Fibroblast of mammary gland (primary cell): ENCODE measurements at places on chromosomes 16 and 17.

DNA sequence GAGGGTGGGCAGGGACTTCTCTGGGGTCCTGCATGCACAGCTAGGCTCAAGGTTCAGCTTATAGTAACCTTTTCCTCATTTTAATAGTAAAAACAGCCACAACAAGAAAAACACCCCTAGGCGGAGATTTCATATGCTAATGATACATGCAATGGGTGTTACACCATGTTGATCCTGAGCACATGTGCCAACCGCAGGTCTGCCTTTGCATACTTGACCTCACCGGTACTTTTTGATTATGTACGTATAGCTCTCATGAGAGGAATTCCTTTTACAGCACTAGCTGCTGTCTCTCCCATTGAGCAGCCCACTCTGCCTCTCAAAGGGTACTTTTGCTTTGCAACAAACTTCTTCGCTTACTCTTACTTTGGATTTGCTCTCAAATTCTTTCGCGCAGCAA is 1.9 kb downstream of the KRTAP4-8 start:
- DNase-seq, result no peak

GRCh38 chr17:35630530-35631148 is 43.5 kb downstream of the AP2B1 start:
- DNase-seq, result peak; percentile 73

DNA sequence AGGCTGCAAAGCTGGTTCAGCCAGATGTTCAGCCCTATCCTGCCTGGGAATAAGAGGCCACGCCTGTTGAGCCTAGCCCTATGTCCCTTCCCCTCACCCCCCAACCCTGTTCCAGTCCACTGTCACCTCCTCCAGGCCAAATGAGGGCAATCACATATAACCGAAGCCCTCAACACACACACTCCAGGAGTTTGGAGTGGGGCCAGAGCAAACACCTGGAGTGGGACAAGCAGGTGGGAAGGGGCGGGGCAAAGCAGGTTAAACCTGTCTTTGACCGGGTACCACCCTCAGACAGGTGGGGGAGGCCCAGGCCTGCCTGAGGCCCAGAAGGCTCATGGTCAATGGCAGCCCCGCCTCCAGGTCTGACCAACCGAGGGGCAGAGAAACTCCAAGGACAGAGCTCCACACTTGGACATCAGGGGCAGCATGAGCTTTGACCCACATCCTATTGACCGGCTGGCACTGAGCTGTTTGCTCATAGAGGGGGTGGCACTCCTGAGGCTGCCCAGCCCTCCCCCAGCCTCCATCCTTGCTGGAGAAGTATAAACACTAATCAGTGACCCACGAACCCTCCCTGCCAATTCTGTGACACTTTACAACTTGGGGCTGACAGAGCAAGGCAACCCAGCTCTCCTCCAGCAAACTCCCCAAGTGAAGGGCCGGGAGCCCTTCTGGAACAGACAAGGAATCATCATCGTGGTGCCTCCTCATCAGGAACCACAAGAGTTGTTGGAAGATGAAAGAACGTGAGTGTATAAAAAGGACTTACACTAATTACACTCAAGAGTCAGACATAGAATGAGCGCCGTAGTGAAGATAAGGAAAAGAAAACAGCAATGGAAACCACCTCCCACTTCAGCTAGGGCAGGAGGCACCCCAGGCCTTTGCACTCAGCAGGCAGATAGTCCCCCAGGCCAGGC is 1.5 kb downstream of the ESRP2 start:
- no peak for DNase-seq

DNA sequence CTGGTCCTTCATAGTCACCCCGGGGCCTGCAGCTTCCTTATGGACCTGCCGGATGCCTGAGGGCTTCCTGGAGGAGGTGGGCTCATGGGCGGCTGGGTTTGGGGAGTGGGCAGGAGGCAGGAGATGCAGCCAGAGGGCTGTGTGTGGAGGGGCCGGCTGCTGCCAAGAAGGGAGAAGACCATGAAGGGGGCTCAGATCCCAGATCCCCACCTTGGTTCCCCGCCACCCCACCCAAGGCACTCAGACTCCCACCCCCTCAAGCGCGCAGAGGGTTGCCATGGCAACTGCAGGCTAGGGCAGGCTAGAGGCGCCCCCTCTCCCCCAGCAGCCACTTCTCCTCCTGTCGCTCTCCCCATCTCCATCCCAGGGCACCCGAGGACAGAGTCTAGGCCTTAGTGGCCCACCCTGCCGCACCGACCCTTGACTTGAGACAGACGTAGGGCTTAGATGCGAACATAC is 104.5 kb downstream of the CRLF3 start:
- no peak for DNase-seq
